ENCODE measurements at places on chromosomes 13 and 19.

DNA sequence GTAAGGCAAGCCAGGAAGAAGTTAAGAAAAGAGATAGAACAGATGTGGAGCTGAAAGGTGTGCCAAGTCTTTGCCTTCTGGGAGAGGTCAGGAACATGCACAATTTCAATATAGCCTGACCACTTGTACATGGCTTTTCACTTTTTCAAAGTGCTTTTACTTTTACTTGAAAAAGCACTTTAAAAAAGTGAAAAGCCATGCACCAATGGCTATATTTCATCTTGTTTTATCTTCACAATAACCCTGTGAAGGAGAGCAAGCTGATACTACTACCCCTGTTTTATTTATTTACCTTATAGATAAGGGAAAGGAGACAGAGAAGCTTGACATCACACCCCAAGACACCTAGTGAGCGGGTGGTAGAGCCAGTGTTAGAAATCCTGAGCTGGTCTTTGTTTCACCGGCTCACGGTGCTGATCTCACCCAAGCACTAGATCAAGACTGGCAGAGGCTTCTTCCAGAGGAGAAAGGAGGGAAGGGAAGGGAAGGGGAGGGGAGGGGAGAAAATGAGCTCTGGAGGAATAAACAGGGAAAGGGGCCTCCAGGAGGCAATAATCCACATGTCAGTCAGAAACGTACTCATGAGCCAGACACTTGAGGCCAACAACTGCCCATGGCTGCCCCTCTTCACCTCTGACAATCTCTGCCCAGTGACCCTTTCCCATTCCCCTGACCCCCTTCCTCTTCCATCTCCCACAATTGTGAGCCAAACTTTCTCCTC lies 455.4 kb downstream of the FOXO1 start:
- no peak for DNase-seq

DNA sequence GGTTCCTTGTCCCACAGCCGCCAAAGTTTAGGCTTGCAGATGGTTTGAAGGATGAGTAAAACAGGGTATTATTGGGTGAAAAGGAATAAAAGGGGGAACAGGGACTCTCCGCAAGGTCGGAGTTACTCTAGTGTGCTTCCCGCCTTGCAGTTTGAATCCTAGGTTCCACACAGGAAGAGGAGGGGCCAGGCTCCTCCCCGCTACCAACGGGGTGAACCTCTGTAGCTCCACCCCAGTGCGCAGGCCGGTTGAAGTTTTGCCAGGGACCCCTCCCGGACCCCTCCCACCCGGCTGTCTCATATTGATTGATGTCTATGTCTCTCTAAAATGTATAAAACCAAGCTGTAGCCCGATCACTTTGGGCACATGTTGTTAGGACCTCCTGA lies 11.6 kb upstream of the GTF2F2 start:
- DNase-seq = no peak

- DNase-seq = no peak
These were observed 45.9 kb downstream of the COMP start for GRCh38 chr19:18745012-18745735.

- DNase-seq = no peak
These were observed 419.3 kb upstream of the KLHL1 start for GRCh38 chr13:70527599-70527998.

GRCh38 chr19:48913114-48913889 lies 13.2 kb downstream of the NUCB1 start:
- DNase-seq = peak; percentile 47

DNA sequence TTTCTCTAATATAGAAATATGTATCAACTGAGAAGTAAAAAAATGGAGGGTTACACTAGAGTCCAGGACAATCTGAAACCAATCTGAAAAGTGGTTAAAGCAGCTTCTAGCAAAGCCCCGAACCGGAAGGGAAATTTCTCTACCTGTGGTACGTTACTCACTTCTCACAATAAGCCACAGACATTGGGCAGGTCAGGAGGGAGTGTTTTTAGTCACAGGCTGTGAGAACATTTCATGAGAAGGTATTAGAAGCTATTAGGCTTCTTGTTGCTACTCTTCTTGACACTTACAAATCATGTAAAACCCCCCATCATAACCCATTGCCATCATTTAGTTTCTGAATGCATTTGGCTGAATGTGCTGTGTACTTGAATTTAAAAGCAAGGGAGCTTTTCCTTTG lies 120.9 kb downstream of the NUFIP1 start:
- DNase-seq = no peak

GRCh38 chr13:22648320-22648801 lies 532.4 kb upstream of the SGCG start:
- no peak for DNase-seq

DNA sequence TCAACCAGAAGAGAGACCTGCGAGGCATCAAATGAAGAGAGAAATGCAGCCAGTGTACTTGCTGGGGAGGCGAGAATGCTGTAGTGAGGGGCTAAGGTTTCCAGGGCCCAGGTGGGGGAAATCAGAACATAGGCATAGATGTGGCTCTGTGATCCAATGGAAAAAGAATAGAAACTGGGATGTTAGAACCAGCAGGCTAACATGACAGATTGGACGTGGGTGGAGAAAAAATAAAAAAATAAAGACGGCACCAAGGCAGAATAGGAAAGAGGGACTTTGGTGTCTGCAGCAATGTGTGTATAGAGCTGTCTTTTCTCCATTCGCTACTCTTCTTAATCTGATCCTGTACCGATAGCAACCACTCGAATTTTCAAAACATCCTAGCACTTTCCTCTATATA lies 381.0 kb upstream of the NBEA start:
- no peak for DNase-seq

GRCh38 chr13:111202745-111203144 lies 87.6 kb downstream of the ARHGEF7 start:
- peak; percentile 77 for DNase-seq

GRCh38 chr13:30882026-30882850 lies 23.8 kb upstream of the MEDAG start:
- no peak for DNase-seq

GRCh38 chr13:45683701-45684100 lies 18.4 kb upstream of the CBY2 start:
- DNase-seq = peak; percentile 12

DNA sequence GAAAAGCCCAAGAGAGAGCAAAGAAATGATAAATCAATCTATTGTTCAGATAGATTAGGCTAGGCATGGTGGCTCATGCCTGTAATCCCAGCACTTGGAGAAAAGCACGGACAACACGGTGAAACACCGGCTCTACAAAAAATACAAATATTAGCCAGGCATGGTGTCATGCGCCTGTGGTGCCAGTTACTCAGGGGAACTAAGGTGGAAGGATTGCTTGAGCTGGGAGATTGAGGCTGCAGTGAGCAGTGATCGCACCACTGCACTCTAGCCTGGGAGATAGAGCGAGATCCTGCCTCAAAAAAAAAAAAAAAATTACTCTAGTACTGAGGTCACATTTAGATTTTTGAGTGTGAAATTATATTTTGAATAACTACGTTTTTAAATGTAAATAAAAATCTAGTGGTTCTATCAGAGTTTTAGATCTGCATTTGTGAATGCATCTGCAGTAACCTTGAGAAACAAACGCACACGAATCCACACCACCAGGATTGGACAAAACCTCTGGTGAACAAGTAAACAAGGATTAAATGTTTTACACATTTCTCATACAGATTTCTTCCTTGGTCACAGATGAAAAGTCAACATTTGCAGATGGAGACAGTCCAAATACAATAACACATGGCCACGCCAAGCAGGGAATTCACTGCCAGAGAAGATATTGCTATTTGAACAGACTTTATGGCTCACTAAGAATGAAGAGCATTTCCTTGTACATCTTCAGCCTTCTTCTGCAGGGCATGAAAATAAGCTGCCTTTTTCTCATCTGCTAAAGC lies 917.6 kb downstream of the PCDH9 start:
- no peak for DNase-seq

- DNase-seq = no peak
These were observed 26.0 kb downstream of the SLC7A1 start for GRCh38 chr13:29569253-29570050.

DNA sequence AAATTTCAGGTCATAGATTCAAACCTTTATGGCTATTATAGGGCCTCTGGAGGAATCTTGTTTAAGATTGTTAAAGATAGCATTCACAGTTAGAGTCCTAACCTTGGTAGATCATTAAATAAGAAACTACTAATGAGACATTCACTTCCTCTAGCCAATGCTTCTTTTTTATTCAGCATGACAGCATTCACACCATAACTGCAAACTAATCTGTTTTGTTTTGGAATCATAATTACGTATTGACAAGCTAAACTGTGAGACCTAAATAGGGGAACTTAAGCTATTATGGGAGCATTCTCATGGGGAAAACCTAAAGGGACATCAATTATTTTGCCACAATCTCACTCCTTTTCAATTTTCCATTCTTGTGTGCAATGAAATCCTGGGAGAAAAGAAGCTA lies 653.8 kb downstream of the PCDH9 start:
- no peak for DNase-seq

DNA sequence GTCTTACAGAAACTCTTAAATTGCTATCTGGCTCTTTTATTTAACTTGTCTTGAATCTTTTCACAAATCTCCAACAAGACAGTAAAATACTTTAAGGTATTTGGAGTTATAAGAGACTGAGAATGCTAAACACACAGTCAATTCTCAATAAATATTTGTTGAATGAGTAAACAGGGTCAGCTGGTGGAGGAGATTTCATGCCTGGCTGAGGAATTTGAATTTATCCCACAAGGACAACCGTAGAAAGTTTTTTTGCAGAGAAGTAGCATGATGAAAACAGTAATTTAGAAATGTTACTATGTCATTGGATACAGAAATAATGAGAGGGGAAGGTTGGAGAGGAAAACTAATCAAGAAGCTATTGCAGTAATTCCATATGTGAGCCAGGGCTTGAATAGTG lies 1223.7 kb downstream of the PCDH17 start:
- no peak for DNase-seq

GRCh38 chr19:16293118-16294091 lies 31.2 kb upstream of the KLF2 start:
- DNase-seq = peak; percentile 72

DNA sequence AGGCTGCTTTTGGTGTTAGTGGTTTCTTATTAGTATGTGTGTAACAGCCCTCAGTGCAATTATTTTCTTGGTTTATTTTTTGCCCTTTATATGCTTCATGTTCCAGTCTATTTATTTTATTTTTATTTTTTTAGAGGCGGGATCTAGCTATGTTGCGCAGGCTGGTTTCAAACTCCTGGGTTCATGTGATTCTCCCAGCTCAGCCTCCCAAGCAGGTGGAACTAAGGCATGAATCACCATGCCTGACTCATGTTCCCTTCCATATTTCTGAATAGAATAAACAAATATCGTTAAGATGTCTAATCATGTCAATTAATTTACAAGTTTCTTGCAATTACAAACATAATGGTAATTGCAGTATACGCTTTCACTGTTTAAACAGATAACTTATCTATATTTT lies 11.7 kb downstream of the SKA3 start:
- DNase-seq = peak; percentile 58

DNA sequence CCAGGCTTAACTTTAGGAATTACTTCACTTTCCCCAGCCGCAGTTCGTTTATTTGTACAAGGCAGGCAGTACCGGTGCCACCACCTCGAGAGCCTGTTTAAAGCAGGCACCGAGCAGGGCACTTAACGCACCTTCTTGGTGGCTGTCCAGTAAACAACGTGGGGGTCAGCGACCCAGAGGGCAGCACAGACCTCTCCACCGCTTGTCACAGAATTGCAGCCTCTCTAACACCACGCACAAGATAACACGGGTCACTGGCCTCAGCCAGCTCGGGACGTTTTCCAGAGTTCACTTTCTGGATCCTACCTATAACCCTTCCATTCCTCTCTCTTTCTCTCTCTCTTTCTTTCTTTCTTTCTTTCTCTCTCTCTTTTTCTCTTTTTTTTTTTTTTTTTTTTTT lies 16.8 kb upstream of the ELAVL1 start:
- no peak for DNase-seq

DNA sequence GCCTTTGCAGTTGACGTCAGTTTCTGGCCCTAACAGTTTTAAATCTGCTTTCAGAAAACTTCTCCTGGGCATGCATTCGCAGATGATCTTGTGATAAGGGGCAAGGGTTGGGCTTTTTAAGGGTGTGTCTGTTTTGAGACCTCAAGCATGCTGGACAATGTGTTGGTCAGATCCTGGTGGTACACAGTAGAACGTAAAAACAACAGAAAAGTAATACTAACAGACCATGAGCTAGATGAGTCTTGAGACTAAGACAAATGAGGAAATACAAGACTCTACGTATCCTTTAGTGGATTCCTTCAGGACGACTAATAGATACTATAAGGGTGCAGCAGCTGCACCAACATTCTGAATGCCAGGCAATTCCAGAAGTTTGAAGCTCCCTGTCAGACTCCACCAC lies 237.6 kb downstream of the DNAJC15 start:
- DNase-seq = peak; percentile 72

DNA sequence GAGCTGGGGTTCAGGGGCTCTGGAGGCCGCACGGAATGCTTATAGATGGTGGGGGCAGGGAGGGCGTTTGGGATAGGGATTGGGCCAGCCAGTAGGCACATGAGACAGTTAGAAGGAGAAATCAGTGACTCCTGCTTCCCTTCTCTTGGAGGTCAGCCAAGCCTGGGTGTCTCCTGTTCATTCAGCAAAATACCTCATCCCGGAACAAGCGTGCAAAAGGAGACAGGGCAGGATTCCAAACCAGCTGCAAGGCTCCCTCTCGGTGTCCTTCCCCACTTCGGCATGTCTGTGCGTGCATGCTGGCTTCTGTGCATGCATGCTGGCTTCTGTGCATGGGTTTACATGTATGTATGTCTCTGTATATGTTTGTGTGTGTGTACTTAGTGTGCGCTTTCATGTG lies 37.3 kb upstream of the PEPD start:
- DNase-seq = no peak

- no peak for DNase-seq
These were observed 70.1 kb upstream of the IPO5 start for GRCh38 chr13:97883396-97883795.

DNA sequence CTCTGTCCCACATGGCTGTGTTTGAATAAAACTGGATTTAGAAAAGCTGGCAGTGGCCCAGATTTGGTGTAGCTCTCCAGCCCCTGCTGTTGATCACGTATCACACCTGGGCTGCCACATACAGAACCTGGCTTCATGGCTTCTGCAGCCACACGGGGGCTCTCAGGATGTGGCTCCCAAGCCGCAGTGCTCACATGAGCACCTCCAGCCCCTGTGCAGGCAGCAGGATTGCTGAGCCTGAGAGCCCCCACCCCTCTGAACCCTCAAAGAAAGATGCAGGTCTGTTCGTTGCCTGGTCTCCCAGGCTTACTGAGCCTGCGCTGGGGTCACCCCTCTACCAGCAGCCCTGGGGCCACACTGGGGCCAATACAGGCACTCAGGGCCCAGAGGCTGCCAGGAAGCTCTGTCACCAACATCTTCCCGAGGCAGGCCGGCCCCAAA lies 2.7 kb downstream of the PLEKHF1 start:
- no peak for DNase-seq

- DNase-seq = no peak
These were observed 9.3 kb downstream of the GSK3A start for GRCh38 chr19:42233106-42233505.

- peak; percentile 12 for DNase-seq
These were observed 52.0 kb downstream of the DIAPH3 start for GRCh38 chr13:60111691-60112090.

GRCh38 chr13:36518707-36519106 lies 86.4 kb downstream of the CCNA1 start:
- DNase-seq = no peak

GRCh38 chr19:50377051-50377461 lies 799 bp downstream of the NR1H2 start:
- DNase-seq = no peak

Measured in ELR (cell line).